ENCODE measurements at places on chromosomes 5 and 9.

DNA sequence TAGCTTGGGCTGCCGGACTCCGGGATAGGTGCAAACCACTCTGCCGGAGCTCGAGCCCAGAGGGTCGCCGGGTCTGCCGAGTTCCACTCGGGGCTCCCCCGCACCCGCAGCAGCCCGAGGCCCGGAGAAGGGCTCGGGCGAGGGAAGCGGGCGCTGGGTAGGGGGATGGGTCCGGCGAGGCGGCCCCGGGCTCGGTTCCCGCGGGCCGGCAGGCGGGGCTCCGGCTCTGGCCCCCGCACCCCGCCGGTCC is 507 bp downstream of the RICTOR start:
- DNase-seq: no peak

DNA sequence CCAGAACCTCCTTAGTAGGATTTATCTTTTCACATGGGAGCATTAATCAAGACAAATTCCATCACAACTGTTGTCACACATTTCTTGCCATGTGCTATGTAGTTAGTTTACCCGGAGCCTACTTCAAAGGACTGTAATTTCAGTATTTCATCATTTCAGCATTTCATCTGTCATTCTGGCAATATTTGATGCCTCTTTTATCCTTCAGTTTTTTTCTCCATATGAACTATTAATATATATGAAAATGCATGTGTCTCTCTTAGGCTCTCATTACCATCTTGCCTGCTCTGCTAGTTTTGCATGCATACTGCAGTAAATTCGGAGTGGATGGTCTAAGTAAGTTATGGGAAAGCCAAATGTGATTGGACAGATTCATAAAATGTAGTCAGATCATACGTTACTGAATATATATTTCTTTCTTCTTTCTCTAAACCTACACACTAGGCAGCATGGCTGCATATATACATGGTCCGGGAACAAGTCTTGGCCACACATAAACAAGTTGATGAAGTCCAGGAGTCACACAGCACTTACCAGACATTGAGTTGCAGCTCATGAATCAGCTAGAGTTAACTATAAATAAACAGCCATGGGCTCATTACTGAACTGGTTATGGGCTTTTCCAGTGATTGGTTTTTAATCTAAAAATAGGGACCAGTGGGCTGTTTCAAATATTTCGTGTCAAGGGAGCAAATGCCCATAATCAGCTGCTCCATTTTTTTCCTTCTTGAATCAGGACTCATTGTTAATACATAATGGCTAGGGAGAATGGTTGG is 46.6 kb downstream of the SPATA31D1 start:
- no peak for DNase-seq

DNA sequence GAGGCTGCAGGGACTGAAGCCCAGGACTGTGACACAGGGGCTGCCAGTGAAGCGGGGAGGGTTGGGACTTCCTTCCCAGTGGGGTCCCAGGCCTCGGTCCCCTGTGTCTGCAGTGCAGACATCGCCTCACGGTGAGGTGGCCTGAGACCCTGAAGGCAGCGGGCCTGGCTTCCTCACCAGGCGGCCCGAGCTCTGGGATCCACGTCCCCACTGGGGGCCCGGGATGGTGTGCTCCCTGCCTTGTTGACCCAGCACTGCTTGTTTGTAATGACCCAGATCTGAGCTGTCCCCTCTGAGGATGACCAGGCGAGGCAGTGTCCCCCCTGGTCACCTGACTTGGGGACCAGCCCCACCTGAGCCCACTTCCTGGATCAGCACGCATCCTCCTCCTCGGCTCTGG is 53.1 kb downstream of the COL5A1 start:
- no peak for DNase-seq

DNA sequence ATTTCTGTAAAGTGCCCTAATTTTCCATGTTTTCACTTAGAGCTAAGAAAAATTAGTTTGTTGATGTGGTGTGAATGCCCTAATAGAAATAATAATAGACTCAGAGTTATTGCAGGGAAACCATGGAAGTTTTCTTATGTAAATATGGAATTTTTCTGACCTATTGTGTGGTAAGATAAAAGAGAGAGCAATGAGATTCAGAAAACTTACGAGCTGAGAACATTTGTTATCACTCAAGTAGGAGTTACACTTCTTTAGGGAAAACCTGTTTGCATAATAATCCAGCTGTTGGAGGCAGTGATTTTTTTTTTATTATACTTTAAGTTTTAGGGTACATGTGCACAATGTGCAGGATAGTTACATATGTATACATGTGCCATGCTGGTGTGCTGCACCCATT is 39.2 kb downstream of the PRR16 start:
- DNase-seq: no peak

DNA sequence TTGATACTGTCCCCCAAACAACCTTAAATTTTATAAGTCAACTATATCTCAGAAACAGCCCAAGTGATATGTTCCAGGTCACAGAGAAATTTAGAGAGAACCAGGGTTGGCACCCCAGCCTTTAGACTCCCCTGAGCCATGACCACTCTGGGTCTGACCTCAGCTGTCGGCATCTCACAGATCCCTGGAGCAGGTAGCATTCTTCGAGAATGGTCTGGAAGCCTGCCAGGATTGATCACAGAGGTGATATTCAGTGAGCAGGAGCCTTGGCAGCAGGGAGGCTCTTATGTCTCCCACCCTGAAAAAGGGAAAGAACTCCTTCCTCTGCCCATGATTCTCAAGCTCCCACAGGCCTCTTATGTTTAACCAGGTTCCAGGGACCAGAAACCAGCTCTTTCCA is 58.2 kb downstream of the PLK2 start:
- no peak for DNase-seq

- DNase-seq: no peak
Observed at GRCh38 chr9:111427186-111427585, 57.0 kb downstream of the ECPAS start.

- no peak for DNase-seq
Observed at GRCh38 chr5:156004754-156005153, 322.2 kb upstream of the SGCD start.

- no peak for DNase-seq
Observed at GRCh38 chr5:87410931-87411330, 1.8 kb downstream of the CCNH start.

GRCh38 chr9:98101416-98101815 is 17.6 kb downstream of the TRIM14 start:
- no peak for DNase-seq

- no peak for DNase-seq
Observed at GRCh38 chr9:35548571-35548970, 56.5 kb upstream of the TESK1 start.

GRCh38 chr5:128192368-128192767 is 108.8 kb downstream of the SLC12A2 start:
- DNase-seq: no peak

DNA sequence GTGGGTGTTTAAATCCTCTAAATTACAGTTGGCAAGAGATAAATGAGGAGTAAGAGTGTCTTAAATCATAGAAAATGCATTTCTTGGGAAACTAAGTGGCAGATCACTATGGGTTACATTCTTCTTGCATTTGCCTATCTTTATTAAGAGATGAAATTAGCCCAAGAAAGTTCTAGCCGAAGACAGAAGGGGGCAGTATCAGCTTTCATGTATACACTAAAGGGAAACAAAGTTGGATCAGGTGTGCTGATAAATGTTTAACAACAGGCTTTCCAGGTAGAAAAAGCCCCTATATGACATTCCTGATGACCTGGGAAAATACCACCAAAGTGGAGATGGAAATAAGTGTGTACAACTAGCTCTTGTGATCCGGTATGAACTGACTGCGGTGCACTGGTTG is 81.9 kb upstream of the TLR4 start:
- no peak for DNase-seq

- no peak for DNase-seq
Observed at GRCh38 chr9:113449376-113449775, 14.2 kb upstream of the RGS3 start.

GRCh38 chr5:149400304-149400703 is 21.2 kb upstream of the IL17B start:
- no peak for DNase-seq

GRCh38 chr5:116772152-116772501 is 197.5 kb upstream of the SEMA6A start:
- DNase-seq: no peak

GRCh38 chr5:174272671-174273070 is 227.2 kb downstream of the NSG2 start:
- no peak for DNase-seq

- DNase-seq: no peak
Observed at GRCh38 chr9:76027416-76027815, 136.9 kb downstream of the PCSK5 start.

- DNase-seq: no peak
Observed at GRCh38 chr5:125510651-125511050, 764.2 kb upstream of the ZNF608 start.

GRCh38 chr9:121878271-121878822 is 214.8 kb downstream of the TTLL11 start:
- DNase-seq: no peak

DNA sequence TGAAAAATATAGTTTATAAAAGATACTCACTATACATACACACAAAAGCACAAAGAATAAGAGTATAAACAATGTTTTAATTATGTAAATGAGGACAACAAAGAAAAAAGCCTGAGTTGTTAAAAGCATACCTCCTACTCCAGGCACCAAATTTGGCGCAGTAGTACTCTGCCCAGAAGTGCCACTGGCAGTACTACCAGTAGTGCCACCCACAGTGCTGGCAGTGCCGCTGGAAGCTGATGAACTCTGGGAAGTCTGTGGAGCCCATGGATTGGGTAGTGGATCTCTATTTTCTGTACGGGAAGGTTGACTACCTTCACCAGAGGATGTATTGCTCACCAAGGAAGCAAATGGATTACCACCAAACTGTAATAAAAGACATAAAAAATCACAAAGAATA is 30.2 kb downstream of the UBQLN1 start:
- DNase-seq: no peak

- DNase-seq: no peak
Observed at GRCh38 chr9:83599071-83599470, 23.9 kb upstream of the IDNK start.

DNA sequence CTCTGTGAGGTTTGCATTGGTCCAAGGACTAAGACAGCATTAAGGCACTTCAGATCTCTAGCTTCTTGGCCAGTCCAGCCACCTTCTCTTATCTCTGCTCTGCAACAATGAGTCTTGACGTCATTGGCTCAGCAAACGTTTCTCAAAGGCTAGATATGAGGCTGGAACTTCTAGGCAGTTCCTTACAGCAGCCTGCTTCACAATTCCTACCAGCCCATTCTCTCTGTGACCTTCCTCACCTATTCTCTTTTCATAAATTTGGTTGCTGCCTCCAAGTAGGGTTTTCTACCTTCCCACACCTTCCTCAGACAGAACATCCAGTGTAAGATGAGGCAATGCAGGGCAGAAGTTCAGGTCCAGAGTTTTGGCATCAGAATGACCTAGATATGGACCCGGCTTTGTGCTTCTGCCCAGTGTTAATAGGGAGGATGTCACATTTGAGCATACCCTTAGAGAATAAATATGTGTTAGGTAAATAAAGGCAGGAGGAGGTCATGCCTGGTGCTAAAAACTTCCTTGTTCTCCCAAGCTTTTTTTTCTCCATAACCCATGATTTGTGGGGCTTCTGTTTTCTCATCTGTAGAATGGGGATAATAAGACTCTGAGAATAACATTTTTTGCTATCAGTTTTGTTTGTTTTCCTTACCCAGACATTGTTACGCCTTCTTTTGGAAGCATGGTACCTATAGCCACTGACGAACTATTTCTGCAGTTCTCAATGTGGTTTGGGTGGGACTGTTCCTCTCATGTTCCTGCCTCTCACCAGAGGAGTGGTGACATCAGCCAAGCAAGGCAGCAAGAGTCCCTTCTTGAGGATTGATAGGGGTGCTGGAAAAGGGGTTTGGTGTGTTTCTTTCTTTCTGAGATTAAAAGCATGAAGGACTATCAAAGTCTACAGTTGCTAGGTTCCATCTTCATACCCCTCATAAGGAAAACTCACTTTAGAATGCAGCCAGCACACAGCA is 220.6 kb upstream of the TRIM32 start:
- DNase-seq: no peak

- no peak for DNase-seq
Observed at GRCh38 chr5:152642880-152643279, 237.8 kb upstream of the NMUR2 start.

DNA sequence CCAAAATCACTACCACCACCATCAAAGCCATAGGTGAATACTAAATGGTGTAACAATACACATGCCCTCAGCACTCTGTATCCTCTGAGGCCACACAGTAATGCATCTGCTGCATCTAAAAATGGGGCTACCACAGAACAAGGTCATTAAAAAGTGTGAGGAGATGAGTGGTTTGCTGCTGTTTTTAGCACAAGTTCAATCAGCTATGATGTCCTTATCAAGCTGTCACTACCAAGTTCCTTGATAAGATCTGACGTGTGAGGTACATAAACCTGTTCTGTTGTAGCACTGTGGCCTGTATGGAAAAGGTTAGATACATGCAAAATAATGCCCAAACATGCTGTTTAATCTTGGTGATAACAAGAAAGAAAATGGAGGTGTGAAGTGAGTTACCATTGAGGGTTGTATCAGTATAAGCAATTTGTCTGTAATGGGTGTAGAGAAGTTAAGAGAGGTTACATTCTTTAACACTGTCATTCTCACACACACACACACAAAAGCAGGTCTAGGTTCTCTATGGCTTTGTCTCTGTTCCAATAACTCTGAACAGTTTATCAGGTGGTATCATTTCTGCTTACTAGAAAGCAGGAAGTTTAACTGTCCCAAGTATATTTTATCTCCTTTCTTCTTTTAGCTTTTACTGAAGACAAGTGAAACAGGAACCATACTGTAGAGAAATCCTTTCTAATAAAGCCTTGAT is 252.9 kb downstream of the CWC27 start:
- DNase-seq: no peak

DNA sequence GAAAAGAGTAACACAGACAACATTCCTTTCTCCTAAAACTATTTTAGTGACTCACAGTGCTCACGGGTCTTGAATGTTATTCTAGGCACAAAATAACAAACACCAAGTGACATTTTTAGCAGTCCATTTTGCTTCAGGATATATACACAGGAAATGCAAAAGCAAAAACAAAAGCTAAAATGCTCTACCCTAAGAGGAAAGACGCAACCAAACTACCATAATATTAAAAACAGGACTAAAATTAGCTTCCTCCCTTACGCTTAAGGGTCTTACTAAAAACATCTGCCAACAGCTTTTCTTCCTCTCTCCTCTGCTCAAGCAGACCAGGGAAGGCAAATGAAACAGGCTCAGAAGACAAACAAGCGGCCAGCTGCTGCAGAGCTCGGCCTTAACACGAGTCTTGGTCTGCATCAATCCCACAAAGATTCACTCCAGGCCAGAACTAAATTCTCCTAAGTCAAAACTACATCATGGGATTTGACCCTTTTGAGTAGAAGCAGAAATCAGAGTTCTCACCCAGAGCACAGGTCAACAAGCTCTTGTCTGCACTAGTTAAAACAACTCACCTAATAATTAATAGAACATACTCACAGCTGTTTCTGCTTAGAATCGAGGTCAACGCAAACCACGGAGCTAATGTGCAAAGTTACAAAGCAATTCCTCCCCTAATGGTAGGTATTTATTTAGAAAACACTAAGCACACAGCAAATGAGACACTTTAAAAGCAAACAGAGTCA is 62.3 kb downstream of the RAPGEF1 start:
- no peak for DNase-seq

DNA sequence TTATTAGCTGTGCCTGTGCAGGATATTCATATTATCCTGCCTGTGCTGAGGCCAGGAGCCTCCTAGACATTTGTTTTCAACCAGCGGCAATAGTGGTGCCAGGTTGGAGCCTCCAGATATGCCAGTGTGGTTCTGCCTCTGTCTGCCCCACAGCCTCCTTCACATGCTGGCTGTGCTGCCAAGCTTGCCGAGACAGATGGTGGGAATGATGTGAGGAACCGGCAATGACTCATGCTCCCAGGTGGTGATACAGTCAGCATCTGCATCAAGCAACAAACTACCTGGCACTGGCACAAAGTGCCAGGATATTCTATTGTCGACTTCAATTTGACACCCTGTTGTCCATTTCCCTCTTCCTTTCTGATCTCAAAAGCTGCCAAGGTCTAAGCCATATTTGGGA is 285.7 kb downstream of the CHSY3 start:
- no peak for DNase-seq
